Skeletal muscle cell (primary cell): ENCODE measurements at places on chromosomes 4 and X.

DNA sequence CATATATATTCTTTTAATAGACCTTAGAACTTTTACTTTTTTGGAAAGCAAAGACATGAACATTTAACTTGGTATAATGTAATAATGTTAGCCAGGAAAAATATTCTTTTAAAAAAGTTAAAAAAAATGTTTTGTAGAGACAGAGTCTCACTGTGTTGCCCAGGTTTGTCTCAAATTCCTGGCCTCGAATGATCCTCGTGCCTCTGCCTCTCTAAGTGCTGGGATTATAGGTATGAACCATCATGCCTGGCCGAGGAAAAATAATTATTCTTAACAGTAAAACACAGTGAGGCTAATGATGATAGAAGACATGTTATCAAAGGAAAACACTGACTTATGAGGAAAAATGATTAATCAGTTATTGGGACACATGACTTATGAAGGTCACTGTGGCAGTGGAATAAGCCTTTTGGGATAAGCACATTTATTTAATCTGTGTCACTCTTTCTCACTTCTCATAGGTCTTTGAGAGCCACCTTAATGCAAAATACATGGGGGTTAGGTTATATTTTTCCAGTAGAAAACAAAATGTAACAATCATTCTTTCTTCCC lies 6.0 kb upstream of the BMP2K start:
- no peak for DNase-seq

GRCh38 chr4:19684084-19684483 lies 567.6 kb upstream of the SLIT2 start:
- DNase-seq = no peak

DNA sequence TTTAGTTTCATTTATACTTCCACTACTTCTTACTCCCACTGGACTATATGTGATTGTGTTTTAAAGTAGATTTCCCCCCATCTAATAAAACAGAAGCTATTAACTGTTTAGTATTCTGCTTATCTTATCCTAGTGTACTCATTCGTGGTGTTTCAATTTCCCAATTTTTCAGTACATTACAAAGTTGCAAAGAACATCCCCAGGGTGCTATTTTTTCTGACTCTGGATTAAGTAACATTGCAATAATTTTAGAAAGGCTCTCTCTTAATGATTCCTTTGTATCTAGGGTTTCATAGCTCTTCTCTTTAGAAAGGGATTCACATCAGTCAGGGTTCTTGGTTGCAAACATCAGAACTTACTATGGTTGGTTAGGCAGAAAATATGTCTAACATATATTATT lies 317.9 kb upstream of the DIPK2B start:
- no peak for DNase-seq

- no peak for DNase-seq
Measured at GRCh38 chr4:67037504-67038227, 507.6 kb downstream of the CENPC start.

DNA sequence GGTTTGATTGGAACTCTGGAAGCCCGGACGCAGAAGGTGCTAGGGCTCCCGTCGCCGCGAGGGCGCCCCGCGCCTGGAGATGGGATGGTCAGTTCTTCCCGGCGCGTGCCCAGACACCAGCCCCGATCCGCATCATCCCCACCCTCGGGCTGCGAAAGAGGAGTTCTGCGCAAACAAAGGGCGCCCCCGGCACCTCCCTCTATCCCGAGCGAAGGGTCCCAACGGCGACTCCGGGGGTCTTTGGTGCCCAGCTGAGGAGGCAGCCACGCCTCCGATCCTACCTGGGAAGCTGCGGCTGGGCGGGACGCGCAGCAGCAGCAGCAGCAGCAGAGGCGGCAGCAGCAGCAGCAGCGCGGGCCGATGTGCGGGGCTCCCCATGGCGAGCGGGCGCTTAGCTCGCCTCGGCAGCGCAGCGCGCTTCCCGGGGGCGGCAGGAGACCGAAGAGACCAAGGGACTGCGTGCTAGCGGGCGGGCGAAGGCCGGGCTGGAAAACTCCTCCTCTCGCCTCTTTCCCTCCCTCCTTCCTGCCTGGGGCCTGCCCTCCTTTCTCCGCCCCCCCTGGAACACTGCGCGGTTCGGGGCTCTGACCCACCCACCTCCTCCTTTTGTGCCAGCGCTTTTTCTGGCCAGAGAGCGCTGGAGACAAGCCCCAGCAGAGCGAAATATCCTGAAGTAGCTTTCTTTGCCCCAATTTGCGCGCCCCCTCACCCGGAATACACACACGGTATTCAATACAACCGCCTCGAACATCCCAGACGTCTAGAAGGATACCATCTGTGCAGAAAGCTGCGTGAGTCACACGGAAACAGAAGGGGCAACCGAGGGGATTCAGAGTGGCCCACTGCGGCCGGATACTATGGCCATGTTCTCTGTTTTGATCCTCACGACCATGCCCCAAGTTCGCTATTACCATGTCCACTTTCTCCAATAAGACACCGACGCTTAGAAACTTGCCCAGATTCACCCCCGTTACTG lies at the start of gene SRPX:
Gene SRPX (minus strand): TSS at position 457 of the 976 bp plus-strand sequence. CDS start 79 bp downstream, at position 378.
- no peak for DNase-seq

DNA sequence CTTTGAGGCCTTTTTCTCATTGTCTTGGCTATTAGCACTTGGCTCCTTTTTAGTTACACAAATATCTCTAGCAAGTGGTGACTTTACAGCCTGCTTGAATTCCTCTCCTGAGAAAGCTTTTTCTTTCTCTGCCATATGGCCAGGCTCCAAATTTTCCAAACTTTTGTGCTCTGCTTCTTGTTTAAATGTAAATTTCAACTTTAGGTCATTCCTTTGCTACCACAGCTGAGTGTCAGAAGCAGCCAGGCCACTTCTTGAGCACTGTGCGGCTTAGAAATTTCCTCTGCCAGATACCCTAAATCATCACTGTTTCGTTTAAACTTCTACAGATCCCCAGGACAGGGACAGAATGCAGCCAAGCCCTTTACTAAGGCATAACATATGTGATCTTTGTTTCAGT lies 222.4 kb downstream of the FBXO8 start:
- no peak for DNase-seq

- no peak for DNase-seq
Measured at GRCh38 chr4:21366312-21366711, 582.3 kb downstream of the KCNIP4 start.

- DNase-seq = no peak
Measured at GRCh38 chr4:36277533-36277932, 3.9 kb upstream of the DTHD1 start.

DNA sequence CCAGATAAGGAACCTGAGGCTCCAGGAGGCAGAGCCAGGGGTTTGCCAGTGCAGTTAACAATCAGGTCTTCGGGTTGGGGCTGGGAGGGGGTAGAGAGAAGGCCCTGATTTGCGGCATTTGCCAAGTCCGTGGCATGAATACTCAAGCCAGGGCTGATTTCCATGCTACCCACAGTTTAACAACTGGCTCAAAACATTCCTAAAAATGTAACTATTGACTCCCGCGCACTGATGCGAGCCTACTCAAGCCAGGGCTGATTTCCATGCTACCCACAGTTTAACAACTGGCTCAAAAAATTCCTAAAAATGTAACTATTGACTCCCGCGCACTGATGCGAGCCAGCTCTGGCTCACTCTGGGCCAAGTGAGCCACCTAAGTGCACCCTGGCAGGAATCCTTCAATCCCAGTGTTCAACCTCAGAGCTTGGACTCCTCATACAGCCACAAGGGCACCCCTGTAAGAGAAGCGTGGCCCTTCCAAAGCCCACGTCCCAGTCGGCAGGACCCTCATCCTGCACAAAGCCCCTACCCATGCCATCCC lies 75.6 kb downstream of the PPP2R2C start:
- DNase-seq = no peak

GRCh38 chr4:47639531-47639930 lies 154.5 kb downstream of the ATP10D start:
- DNase-seq = no peak

DNA sequence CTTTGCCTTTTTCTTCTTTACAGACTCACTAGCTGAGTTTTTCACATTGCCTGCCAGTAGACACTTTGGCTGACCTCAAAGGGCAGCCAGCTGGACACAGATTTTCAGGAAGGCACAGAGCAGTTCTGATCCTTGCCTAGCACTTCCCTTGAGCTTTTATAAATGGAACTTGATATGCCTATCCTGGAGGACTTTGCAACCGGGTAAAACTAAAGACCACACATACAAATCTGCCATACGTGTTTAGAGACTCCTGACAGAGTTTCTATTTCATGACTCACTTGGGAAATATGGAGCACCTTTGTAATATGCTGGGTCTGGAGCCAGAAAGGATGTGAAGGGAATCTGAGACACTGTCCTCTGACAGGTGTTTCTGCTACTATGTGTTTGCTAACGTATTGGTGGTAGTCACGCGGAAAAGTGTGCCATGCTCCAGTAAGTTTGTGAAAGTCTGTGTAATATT lies 56.7 kb upstream of the RASSF6 start:
- DNase-seq = no peak

DNA sequence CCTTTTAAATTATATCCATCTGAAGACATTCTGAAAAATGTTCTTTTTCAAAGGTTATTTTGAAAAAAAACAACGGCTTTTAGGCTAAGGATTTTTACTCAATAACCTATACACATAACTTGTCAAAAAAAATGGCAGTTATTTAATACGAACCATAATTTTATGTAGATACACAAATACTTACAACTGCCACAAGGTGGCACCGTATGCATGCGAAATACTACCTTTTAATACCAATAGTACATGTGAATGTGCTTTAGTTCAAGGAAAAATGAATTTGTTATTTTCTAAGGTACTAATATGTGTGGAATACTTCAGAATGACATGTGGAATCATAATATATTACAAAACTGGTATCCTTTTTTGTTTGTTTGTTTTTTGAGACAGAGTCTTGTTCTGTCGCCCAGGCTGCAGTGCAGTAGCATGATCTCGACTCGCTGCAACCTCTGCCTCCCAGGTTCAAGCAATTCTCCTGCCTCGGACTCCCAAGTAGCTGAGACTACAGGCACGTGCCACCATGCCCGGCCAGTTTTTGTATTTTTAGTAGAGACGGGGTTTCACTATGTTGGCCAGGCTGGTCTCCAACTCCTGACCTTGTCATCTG lies 4.6 kb upstream of the MAD2L1 start:
- peak; percentile 37 for DNase-seq

- no peak for DNase-seq
Measured at GRCh38 chrX:135425026-135425965, 3.6 kb downstream of the SMIM10L2A start.

- DNase-seq = peak; percentile 10
Measured at GRCh38 chr4:37540486-37540885, 145.7 kb downstream of the RELL1 start.

- DNase-seq = peak; percentile 82
Measured at GRCh38 chr4:125266901-125267604, 47.7 kb upstream of the FAT4 start.

DNA sequence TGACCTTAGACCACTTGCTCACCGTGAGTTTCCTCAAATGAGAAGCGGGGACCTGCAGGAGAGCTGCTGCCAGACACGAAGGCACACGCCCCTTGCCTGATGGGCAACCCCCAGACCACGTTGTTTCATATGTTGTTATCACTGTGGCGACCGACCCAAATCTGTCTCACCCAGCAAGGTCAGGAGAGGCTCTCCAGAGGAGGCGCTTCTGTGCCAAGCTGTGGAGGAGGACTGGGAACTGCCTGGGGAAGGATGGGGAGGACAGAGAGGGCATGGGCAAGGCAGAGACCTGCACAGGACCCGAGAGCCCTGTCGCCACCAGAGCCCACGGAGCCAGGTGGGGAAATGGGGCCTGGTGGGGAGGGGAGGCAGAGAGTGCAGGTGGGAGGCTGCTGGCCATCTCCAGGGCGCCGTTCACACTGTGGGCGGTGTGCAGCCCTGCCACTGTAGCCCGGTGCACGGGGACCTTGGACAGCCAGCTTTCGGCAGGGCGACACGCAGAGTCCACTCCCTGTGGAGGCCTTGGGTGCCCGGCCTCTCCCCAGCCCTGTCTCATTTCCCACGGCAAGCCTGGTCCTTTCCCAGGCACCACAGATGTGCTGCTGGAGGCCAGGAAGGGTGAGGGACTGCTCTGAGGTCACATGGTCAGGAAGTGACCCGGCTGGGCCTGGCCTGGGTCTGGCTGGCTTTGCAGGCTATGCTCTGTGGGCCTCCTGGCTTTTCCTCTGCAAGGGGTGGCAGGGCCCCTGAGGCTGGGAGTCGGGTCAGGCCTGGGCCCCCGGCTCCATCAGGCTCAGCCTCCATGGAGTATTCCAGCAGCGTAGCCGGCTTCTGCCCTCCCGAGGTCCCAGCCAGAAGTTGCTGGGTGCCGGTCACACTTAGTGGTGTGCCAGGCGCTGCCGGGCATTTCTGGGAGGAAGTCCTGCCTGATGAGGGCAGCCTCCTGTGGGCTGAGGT lies 3.2 kb downstream of the HTRA3 start:
- no peak for DNase-seq

DNA sequence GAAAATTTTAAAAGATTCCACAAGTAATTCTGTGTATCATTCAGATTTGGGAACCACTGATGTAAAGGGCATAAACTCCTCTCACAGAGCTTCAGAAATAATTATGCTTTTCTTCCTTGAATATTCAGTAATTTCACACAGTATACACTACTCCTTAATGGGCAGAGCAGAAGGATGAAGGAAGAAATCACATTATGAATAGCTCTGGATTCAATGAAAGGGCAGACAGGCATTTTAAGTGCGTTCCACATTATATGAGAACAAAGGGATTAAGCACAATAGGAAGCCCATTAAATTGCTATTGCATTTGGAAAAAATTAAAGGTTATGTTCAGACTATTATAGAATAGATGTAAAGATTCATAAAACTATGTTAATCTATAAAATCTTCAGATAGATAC lies 142.6 kb downstream of the PDHA2 start:
- no peak for DNase-seq

GRCh38 chr4:44118971-44119680 lies 329.5 kb downstream of the KCTD8 start:
- peak; percentile 43 for DNase-seq

DNA sequence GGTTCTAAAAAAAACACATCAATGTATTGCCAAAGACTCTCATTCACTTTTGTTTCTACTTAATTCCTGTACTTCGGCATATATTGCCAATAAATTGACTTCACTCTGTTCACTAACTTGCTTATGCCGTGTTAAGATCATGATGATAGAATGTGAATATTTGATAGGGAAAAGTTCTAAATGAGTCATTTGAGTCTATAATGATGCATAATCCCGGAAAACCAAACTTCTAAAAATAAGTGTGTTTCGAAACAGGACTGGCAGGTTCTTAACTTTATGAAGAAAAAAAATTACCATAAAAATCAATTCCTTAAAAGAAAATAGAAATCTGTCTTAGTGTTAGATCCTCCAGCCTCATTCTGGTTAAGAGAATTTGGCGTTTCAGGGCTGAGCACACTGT lies 387.5 kb upstream of the FTHL17 start:
- DNase-seq = no peak

- DNase-seq = no peak
Measured at GRCh38 chr4:121740796-121741409, 24.1 kb downstream of the SMIM43 start.

- DNase-seq = no peak
Measured at GRCh38 chrX:150926791-150927190, 28.3 kb upstream of the CD99L2 start.

- no peak for DNase-seq
Measured at GRCh38 chr4:55409468-55410171, 13.9 kb downstream of the TMEM165 start.

- DNase-seq = no peak
Measured at GRCh38 chrX:65607070-65607742, 60.2 kb upstream of the MSN start.

- DNase-seq = no peak
Measured at GRCh38 chr4:86506591-86506990, 87.5 kb upstream of the PTPN13 start.

- DNase-seq = no peak
Measured at GRCh38 chrX:71659342-71659741, 8.0 kb upstream of the LOC101059915 start.

- peak; percentile 65 for DNase-seq
Measured at GRCh38 chr4:87038837-87039615, 104.2 kb downstream of the AFF1 start.
